8988T (cell line): ENCODE measurements at places on chromosomes 13 and 19.
A peak's percentile ranks its signal among the peaks of the same experiment; 100 is the strongest.

- no peak for DNase-seq
Measured at GRCh38 chr13:75432045-75432444, 49.9 kb downstream of the TBC1D4 start.

GRCh38 chr19:15563325-15563794, 51.7 kb upstream of the CYP4F8 start:
- no peak for DNase-seq

- DNase-seq, result no peak
Measured at GRCh38 chr13:30792285-30793000, 57.1 kb downstream of the ALOX5AP start.

DNA sequence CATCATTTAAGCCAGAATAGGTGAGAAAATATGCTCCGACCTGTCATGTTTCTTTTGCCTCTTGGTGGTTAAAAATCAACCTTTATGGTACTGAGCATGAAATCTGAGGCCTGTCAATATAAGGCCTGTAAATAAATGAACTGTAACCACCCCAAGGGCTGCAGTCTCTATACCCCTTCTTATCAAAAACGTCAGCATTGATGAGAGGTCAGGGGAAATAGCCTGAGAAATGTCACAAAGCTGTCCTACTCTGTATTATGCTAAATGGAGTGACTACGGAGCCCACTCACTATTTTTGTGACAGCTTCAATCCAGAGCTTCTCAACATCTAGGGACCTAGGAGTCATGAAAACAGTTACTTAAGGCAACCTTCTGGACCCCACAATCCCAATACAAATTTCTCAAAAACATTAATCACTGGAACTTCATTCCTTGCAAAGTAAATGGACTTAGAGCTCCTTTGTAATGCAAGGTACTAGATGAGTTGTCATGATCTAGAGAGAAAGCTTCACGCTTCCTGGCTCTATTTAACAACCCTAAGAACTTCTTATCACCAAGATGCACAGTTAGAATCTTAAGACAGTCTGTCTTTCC, 2.7 kb upstream of the RAP2A start:
- DNase-seq, result no peak

- no peak for DNase-seq
Measured at GRCh38 chr13:30477346-30478195, 11.8 kb upstream of the HMGB1 start.

GRCh38 chr19:38032951-38033350, 125.9 kb downstream of the SIPA1L3 start:
- DNase-seq, result no peak

- DNase-seq, result no peak
Measured at GRCh38 chr13:60139272-60139671, 24.5 kb downstream of the DIAPH3 start.

GRCh38 chr13:21115231-21115630, 53.8 kb upstream of the LATS2 start:
- DNase-seq, result no peak

GRCh38 chr13:106432636-106433035, 102.8 kb downstream of the EFNB2 start:
- DNase-seq, result no peak

DNA sequence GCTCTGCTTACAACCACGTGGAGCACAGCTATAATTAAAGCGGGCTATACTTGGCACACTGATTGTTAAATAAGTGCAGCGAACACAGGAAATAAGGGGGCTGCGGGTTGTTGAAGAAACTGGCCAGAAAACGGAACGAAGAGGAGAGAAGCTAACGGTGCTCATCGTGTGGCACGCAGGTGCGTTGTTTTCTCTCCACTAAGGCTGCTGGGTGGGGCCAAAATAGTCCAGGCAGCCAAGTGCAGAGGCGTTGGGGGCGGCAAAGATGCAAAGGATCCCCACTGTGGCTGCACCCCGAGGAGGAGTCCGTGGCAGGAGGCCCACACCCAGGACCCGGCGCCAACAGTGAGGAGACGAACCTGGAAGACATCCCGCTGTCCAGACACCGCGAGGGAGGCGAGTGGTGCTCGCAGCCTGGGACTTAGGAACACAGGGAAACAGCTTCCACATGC, 8.1 kb upstream of the ARL11 start:
- DNase-seq, result no peak

- DNase-seq, result no peak
Measured at GRCh38 chr13:23628765-23629565, 58.8 kb downstream of the TNFRSF19 start.

DNA sequence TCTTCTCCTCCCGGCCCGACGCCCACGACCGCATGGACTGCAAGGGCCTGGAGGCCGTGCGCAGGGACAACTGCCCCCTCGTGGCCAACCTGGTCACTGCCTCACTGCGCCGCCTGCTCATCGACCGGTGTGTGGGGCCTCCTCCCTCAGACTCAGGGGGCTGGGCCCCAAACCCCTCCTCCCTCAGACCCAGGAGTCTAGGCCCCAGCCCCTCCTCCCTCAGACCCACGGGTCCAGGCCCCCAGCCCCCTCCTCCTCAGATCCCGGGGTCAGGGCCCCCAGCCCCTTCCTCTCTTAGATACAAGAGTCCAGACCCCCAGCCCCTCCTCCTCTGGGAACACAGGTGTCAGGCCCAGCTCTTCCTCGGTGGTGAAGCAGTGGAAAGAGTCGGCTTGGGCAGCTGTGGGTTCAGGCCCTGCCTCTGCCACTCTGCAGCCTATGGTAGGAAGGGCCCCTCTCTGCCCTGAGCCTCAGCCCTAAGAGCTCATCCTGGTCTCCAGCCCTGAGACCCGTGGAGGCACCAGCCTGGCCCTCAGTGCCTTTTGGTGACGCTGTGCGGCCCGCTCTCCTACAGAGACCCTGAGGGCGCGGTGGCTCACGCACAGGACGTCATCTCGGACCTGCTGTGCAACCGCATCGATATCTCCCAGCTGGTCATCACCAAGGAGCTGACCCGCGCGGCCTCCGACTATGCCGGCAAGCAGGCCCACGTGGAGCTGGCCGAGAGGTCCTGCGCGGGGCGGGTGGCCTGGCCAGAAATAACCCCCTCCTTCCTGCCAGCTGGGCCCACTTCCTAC, 3.7 kb upstream of the SPIB start:
- peak; percentile 90 for DNase-seq

- no peak for DNase-seq
Measured at GRCh38 chr13:93750676-93751075, 524.1 kb downstream of the GPC6 start.

GRCh38 chr13:97221046-97221445, 1.1 kb upstream of the MBNL2 start:
- no peak for DNase-seq

DNA sequence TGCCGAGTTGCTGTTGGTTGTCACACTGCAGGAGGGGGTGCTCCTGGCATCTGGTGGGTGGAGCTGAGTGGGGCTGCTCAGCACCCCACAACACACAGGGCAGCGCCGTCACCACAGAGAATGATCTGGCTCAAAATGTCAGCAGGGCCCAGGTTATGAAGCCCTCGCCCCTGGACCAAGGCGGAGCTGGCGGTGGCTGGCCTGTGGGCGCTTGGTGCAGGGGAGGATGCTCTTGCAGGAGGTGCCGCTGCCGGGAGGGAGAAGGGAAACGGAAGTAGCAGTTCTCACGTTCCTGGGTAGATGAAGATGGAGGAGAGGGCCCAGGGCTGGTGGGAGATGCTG, 14.2 kb upstream of the LENG8 start:
- no peak for DNase-seq

GRCh38 chr13:29509999-29510589, 85.4 kb downstream of the SLC7A1 start:
- DNase-seq, result no peak

DNA sequence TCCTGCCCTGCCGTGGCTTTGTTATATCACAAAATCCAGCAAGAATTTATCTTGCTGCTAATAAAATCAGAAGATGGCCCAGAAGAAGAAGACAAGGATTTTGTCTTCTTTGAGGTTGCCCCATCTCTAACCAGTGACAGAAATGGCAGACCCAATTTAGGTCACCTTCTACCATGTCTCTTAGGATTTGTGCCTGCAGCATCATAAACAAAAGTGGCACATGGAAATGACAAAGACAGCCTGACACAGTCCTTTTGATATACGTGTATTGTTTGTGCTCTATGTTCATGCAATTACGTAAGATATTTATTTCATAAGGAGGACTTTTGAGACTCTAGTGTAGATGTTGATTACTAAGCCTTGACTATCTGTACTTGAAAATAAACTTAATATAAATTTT, 135.9 kb upstream of the TMTC4 start:
- DNase-seq, result no peak

- no peak for DNase-seq
Measured at GRCh38 chr19:46020819-46021125, 2.1 kb downstream of the PGLYRP1 start.

DNA sequence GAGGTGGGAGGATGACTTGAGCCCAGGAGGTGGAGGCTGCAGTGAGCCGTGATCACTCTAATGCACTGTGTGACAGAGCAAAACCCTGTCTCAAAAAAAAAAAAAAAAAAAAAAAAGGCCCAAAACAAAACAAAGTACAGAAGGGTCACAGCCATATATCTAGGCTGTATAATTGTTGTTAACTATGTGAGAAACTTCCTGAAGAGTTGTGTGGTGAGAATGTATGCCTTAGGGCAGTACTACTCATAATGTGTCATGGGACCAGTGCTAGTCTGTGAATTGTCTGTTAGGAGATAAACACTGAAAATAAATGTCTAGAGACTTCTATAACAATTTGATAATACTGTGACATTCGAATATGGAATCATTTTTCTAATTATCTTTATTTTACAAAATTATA, 43.1 kb downstream of the PAN3 start:
- no peak for DNase-seq

DNA sequence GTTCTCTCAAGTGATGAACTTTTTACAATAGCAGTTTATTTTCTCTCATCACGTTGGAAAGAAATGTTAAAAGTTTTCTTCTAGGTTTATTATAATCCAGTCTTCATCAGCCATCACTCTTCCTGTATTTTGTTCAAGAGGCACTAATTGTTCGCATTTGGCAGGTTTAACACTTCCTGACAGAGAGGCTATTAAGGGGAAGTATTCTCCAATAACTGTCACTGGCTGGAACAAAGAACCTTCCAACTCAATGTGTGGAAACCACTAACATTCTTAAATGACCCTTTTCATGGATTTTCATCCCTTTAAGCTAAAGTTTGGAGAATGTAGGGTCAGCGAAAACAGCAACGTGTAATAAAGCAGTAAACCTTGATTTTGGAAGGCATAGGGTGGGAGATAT, 145.1 kb downstream of the PCCA start:
- DNase-seq, result no peak

DNA sequence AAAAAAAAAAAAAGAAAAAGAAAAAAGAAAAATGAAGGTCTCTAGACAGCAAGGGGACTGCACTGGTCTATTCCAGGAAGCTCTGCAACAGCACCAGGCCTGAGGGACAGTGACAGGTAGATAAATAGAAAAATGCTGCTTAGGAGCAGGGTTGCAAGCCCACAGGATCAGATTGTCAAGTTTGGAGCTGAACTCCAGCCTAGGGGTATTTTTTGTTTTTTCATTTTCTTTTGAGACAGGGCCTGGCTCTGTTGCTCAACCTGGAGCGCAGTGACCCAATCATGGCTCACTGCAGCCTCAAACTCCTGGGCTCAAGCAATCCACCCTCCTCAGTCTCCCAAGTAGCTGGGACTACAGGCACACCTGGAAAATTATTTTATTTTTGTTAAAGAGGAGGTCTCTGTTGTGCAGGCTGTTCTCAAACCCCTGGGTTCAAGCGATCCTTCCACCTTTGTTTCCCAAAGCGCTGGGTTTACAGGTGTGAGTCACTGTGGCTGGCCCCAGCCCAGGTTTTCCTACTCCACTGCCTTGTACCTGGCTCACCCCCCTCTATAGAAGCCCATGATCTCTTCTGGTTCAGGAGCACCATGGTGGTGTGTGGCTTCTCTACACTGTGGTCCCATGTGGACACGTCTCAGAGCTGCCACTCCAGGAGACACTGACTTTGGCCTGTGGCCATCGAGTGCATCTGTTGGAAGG, 23.9 kb downstream of the POP4 start:
- DNase-seq, result no peak

- peak; percentile 84 for DNase-seq
Measured at GRCh38 chr19:14147797-14148605, 11.6 kb upstream of the ASF1B start.

- DNase-seq, result no peak
Measured at GRCh38 chr13:27442071-27442647, 8.2 kb downstream of the MTIF3 start.

DNA sequence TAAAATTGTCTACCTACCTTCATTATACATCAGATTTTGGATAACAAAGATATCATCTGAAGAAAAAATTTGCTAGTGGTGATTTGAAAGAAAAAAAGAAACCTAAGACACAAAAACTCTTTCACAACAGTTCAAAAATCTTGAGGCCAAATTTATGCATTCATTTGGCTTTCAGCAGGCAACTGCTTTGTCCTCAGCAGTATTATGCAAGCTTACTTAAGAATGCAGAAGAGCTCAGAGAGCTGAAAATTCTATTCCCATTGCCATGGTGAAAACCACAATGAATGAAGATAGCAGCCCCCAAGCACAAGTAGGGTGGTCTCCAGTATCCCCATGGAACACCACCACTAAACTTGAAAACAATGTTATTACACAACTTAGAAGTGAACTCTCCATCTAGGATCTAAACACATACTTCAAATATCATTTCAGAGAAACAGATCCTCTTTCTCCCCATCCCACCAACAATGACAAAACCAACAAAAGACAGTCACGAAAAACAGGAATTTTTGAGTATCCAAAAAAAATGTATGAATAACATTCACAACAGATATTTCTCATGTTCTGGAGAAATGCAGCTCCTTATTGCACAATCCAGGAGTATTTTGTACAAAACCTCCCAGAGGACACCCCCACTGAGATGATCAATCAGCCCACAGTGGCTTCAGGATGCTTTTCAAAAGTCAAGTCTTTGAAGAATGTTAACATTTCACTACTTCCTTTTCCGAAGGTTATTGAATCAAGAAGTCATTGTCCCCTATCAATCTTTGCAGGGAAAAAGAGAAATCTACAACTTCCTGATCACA, 192.7 kb downstream of the LHFPL6 start:
- DNase-seq, result no peak

- no peak for DNase-seq
Measured at GRCh38 chr13:65724226-65724625, 1505.9 kb downstream of the PCDH9 start.

GRCh38 chr19:51097166-51097738, 11.0 kb downstream of the CTU1 start:
- peak; percentile 73 for DNase-seq

DNA sequence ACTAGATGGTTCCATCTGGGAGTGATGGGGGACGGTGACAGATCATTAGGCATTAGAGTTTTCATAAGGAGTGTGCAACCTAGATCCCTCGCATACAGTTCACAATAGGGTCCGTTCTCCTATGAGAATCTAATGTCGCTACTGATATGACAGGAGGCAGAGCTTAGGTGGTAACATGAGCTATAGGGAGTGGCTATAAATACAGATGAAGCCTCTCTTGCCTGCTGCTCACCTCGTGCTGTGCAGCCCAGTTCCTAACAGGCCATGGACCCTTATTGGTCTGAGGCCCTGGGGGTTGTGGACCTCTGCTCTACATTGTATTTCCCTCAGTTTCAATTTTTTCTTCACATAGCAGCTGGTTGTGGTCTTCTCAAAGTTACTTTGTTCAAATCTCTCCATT, 56.5 kb downstream of the CDK8 start:
- no peak for DNase-seq
